ENCODE measurements at places on chromosomes 3 and 15. TPM values are rescaled to one million over a fixed set of nuclear protein-coding genes. Genes with fewer than 3 reads are reported as not detected.

GRCh38 chr3:11300970-11301369 lies 28.8 kb downstream of the ATG7 start:
- DNase-seq = no peak

DNA sequence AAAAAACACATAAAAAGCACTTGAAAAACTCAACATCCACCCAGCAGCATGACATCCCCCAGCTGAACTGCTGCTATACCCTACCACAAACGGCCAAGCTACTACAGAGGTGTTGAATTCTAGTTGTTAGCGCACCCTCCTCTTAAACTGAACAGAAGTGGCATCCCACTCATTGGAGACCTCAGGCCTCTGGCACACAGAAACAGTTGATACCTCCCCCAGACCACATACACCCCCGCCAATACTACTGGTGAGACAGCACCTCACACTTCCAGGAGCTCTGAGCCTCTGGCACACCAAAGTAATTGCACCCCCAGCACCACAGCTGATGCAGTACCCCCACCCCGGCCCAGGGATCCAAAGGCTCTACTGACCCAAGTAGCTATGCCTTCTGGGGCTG lies 190.2 kb downstream of the SCAPER start:
- no peak for DNase-seq

The NR2E3 gene
- total RNA-seq = 0.72 TPM

The P2RY12 gene
- 1.9 TPM for total RNA-seq

GRCh38 chr3:127781411-127782001 lies 40.8 kb downstream of the MGLL start:
- peak; percentile 61 for DNase-seq

DNA sequence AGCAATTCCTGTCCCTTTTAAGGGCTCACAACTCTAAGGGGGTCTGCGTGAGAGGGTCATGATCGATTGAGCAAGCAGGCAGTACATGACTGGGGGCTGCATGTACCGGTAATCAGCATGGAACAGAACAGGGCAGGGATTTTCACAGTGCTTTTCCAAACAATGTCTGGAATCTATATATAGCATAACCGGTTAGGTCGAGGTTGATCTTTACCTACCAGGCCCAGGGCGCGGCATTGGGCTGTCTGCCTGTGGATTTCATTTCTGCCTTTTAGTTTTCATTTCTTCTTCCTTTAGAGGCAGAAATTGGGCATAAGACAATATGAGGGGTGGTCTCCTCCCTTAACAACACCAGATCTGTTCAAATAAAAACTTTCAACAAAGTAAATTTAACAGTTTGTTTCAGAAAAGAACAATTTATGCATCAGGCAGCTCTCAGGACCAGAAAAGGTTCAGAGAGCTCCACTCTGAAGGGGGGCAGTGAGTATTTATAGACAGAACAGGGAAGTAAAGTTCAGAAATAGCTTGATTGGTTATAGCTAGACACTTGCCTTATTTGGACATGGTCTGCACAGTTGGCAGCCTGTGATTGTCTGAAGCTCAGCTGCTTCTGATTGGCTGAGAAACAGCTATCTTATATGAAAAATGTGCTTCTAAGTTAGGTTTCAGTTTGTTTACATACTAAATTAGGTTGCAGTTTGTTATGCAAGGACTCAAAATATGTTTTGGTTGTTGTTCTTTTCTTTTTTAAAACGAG lies 17.2 kb upstream of the B4GALT4 start:
- DNase-seq = no peak

DNA sequence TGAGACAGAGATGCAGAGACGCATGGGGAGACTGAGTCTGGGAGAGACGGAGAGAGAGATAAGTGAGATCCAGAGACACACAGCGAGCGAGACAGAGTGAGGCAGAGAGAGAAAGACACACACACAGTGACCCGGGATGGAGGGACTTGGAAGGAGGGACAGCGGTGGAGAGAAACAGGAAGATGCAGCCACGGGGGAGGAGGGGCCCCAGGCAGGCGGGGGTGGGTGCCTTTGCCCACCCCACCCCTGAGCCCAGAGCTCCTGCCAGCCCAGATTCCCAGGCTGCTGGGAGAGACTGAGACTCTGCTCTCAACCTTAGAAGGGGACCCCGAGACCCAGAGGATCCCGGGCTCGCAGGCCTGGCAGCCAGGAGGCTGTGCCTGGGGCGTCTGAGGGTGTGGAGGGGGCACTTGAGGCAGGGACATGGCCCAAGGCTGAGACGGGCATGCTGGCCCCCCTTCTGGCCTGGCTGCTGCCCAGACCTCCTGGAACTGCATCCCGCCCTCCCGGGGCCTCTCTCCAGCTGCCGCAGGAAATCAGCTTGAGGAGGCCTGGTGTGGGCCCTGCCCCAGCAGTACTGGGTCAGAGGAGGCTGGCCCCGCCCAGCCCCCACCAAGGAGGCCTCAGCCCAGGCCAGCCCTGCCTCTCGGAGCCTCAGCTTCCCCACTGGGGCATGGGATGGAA lies 18.1 kb downstream of the H1-8 start:
- peak; percentile 95 for DNase-seq

The STOML1 gene
- 12.9 TPM for total RNA-seq

GRCh38 chr15:29110733-29111132 lies 158.9 kb downstream of the NSMCE3 start:
- DNase-seq = no peak

GRCh38 chr3:188712248-188712924 lies 459.4 kb upstream of the TPRG1 start:
- no peak for DNase-seq

DNA sequence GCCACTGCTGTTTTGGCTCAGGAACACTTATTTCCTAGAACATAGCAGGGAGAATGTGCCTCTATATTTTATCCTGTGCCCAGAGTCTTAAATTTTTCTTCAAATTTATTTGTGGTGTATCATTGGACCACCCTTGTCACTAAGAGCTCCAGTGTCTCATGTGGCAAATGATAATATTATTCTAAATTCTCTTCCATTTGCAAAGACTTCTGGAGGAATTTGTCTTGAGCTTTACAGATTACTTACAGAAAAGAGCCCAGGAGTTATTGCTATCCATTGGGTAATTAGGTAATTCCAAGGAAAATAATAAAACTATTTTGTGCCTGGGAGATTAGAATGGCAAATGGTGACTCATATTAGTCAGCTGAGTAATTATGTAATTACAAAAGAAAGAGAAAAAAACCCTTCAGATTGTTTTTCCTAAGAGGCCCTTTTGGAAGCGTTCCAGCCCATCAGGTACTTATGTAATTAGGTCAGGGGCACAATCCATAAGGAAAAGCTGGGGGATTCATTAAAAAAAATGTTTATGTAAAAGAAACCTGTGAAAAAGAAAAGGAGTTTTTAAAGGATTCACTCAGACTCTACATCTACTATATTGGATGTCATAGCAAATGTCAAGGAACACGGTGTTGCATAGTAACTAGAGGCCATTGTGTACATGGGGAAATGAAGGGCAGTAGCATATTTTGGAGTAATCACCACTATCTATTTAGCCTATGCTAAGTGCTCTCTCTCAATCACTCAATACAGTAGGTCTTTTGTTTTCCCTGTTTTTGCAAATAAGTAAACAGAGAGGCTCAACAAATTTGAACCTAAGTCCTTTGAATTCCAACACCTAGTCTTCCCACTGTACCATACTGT lies 380.9 kb upstream of the RARB start:
- no peak for DNase-seq

DNA sequence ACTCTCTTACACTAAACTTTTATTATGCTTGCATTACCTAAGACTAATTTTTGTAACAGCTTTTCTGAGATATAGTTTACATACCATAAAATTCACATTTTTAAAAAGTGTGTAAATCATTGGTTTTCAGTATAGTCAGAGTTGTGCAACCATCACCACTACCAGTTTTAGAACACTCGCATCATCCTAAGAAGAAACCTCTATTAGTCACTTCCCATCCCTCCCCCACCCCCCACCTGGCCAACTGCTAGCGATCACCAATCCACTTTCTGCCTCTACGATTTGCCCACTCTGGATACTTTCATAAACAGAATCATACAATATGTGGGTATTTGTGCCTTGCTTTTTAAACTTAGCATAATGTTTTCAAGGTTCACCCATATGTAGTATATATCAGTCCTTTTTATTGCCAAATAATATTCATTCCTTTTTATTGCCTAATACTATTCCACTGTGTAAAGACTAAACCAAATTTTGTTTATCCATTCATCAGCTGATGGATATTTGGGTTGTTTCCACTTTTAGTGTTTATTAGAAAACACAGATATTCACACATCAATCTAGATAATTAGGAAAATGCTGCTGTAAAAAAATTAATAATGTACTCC lies 23.0 kb downstream of the UBP1 start:
- DNase-seq = no peak
